ENCODE measurements at places on chromosomes 11 and 22.

DNA sequence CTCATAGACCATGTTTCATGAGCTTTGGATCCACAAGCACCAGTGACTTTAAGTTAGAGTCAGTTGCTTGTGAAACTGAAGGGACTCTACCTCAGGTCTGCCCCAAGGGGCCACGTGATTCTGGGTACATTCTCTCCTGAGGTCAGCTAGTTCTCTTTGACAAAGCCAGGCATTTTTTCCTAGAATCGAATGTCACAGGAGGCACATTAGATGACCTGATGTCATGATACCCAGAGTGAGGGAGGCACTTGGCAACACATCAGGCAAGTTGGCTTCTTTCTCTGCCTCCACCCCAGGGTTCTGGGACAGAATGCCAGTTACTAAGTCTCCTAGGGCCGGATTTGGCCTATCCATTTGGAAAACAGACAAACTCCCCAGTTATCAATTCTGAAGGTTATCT is 93.0 kb downstream of the APIP start:
- DNase-seq = no peak

DNA sequence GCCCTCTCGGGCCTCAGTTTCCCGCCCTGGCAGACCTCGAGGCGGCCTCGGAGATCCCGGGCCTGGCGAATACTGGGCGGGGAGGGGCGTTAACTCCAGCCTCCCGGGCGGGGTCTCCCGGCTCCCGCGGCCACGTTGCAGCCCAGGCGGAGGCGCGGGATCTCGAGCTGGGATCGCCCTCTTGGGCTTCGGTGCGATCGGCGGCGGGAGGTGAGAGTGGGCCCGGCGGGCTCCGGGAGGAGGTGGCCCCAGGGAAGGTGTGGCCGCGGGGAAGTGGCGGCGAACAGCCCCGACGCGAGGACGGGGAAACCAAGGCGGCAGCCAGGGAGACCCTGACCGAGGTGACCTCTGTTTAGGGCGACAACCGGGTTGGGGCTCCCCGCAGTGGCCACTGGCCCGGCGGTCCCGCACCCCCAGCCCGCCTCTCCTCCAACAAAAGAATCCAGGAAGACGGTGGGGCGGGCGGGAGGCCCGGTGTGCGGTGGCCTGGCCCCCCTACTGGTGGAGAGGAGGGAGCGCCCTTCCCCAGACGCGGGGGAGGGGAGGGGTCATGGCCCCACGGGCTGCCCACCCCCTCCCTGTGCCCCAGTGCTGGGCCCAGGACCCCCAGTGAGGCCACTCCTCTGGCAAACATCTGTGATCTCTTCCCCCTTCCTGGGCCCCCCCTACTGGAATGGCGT is at the start of gene PHETA2:
Gene PHETA2, plus strand, starts transcription at position 117 of the 680 bp plus-strand sequence. CDS start 3,046 bp downstream, outside the sequence.
- peak; percentile 43 for DNase-seq

- no peak for DNase-seq
Observed at GRCh38 chr11:13338427-13339069, 61.0 kb downstream of the BMAL1 start.

- DNase-seq = no peak
Observed at GRCh38 chr22:38133331-38133730, 22.8 kb upstream of the BAIAP2L2 start.

- no peak for DNase-seq
Observed at GRCh38 chr11:78478536-78478935, 60.9 kb upstream of the GAB2 start.

DNA sequence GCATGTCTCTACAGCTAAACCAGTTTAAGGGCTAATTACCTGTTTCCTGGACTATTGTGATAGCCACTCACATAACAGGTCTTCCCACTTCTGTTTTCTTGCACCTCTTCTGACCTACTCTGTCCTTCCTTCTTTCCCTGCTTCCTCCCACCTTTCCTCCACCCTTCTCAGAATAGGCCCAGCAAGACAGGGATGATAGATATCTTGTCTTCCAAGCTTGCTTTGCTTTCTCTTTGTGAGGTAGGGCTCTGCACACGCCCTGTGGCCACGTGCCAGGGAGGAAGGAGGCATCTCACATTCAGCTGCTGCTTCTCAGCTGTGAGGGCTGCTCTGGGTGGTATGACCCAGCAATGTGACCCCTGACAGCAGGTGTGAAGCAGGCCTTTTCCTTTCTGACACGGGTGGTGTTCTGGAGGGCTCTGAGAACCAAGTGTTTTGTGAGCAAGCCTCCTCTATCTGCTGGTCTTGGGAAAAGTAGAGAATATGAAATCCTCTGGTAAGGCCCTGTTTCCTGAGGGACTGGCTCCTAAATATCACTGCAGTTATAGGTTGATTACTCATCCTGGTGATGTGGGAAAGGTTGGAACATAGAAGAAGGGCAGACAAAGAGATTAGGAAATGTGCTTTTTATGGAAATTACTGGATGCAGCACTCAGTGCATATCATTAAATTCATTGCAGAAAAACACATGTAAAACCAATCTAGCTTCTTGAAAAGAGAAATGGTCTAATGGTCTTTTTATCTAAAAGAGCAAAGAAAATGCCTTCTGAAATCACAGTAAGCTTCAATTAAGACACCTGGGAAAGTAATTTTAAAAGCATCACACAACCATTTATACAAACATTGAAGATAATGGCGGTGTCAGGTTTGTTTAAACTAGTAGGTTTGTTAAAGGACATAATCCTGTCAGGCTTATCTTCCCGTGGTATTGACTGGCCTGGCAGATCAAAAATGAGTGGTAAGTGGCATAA is 8.5 kb downstream of the AMOTL1 start:
- no peak for DNase-seq

GRCh38 chr11:832529-833113 is at the start of gene CD151:
Gene CD151, plus strand, starts transcription at chr11:832952. Its CDS starts 3,118 bp downstream, at chr11:836070.
- peak; percentile 77 for DNase-seq

DNA sequence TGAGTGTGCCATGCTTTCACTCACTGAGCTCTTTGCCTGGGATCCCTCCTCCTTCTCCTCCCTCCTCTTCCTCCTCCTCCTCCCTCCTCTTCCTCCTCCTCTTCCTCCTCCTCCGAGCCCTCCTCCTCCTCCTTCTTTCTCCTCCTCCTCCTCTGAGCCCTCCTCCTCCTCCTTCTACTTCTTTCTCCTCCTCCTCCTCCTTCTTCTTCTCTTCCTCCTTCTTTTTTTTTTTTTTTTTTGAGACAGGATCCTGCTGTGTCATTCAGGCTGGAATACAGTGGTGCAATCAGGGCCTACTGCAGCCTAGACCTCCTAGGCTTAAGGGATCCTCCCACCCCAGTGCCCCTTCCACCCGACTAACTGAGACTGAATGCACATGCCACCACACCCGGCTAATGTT is 62.3 kb downstream of the DEUP1 start:
- DNase-seq = no peak

DNA sequence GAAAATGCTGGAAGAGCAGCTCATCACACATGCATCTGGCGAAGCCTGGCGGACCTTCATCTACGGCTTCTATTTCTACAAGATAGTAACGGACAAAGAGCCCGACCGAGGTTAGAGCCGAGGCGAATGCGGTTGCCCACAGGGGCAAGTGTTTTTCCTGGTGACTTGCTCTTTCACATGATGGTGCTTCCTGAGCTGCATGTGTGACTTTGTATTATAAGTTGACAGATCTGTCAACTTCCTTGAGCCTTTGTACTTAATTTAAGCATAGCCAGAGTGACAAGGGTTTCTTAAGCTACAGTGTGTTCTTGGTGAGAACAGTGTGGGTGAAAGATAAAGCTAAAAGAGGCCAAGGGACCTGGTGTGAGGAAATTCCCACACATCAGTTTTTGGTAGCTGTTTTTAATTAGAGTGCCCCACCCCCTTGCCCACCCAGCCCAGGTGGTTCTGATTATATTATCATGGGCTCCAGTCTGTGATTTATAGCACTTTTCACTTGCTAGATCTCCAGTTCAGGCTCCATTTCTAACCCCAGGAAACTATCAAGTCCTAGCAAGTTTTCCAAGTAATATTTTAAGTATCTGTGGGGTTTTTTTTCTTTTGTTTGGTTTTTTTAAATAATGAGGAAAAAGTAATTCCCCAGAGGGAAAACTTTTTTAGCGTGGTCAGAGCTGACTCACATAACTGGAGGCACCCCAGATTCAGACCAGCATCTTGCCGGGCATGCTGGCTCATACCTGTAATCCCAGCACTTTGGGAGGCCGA is 68.0 kb upstream of the YWHAH start:
- DNase-seq = no peak

- DNase-seq = no peak
Observed at GRCh38 chr11:74646954-74647353, 54.6 kb downstream of the POLD3 start.

DNA sequence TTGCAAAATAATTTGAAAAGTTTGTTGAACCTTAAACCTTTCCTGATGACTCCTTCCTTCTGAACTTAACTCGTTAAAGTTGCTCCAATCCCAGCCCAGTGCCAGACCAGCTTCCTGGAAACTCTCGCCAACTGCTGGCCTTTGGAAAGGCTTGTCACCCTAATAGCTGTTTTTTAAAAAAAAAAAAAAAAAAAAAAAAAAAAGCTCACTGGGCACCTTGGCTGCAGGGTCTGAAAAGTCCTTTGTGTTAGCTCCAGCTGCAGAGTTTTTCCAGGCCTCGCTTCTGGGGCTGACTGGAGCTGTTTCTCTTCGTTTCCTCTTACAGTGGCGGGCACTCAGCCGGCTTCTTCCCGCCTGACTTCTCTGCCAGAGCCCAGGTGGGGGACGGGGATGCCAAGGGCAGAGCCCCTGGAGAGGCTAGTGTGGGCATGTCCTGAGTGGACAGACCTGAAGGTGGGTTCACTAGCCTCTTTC is 25.1 kb downstream of the KCNQ1OT1 start:
- DNase-seq = no peak
